Astrocyte (in vitro differentiated cells and primary cell): ENCODE measurements at places on chromosomes 3 and 15. TPM values are rescaled to one million over a fixed set of nuclear protein-coding genes. Genes with fewer than 3 reads are reported as not detected.

The SPTBN5 gene
- total RNA-seq, result 5.3 and 6.7 TPM in 2 replicates

The SLC7A14 gene
- 0.23 TPM in 1 of 2 replicates, not detected in the other for total RNA-seq

The MORC1 gene
- total RNA-seq, result not detected in 2 replicates

The POLQ gene
- 0.82 and 1.3 TPM in 2 replicates for total RNA-seq

The ACAN gene
- 0.34 and 0.36 TPM in 2 replicates for total RNA-seq

The CCR5 gene
- total RNA-seq, result not detected in 2 replicates

The FBXL2 gene
- 23.3 and 25.6 TPM in 2 replicates for total RNA-seq

The CAMP gene
- total RNA-seq, result not detected in 2 replicates

The SLC9C1 gene
- total RNA-seq, result not detected in 2 replicates

The ZIC1 gene
- 0.19 and 0.30 TPM in 2 replicates for total RNA-seq

The GNAT1 gene
- not detected in 2 replicates for total RNA-seq

The NISCH gene
- 118 TPM in 2 replicates for total RNA-seq

The OR5AC2 gene
- total RNA-seq, result not detected in 2 replicates

The CLDN16 gene
- 0.24 and 0.50 TPM in 2 replicates for total RNA-seq

The ERC2 gene
- 4.1 and 7.4 TPM in 2 replicates for total RNA-seq

The ROPN1 gene
- not detected in 2 replicates for total RNA-seq

The TPRG1 gene
- total RNA-seq, result 0.72 and 1.1 TPM in 2 replicates
